Lung (tissue), 17 donors: ENCODE measurements at places on chromosomes 3 and 15. TPM values are rescaled to one million over a fixed set of nuclear protein-coding genes. Genes with fewer than 3 reads are reported as not detected.
A peak's percentile ranks its signal among the peaks of the same experiment; 100 is the strongest.

Gene B3GNT5
- total RNA-seq, result 43.1 TPM

Gene SLC27A2
- total RNA-seq, result 5.9 TPM

Gene TIPARP
- 51.4 TPM for total RNA-seq

Gene LTK
- total RNA-seq, result 1.3 TPM

Gene TTLL13
- 1.4 TPM for total RNA-seq

Gene MPI
- 28.5 TPM for total RNA-seq

Gene TGM4
- not detected for total RNA-seq

Gene NR1I2
- total RNA-seq, result 0.55 TPM

Gene CCR3
- total RNA-seq, result 0.15 TPM

Gene SLC24A5
- not detected for total RNA-seq

- no peaks in the 10 kb centered on the region for H3K36me3 ChIP-seq
- no peaks in the 10 kb centered on the region for H3K4me1 ChIP-seq
- no peak overlapping the region for H3K27ac ChIP-seq
- no peak overlapping the region for H3K4me3 ChIP-seq
- DNase-seq, result no peak
- H3K27me3 ChIP-seq, result no peaks in the 10 kb centered on the region
Measured at GRCh38 chr3:4147556-4148118, 155.5 kb upstream of the SETMAR start.

- H3K4me3 ChIP-seq, result no peak overlapping the region
- no peaks in the 10 kb centered on the region for H3K36me3 ChIP-seq
- no peaks in the 10 kb centered on the region for H3K4me1 ChIP-seq
Measured at GRCh38 chr3:77096966-77097890, 57.3 kb downstream of the ROBO2 start.

DNA sequence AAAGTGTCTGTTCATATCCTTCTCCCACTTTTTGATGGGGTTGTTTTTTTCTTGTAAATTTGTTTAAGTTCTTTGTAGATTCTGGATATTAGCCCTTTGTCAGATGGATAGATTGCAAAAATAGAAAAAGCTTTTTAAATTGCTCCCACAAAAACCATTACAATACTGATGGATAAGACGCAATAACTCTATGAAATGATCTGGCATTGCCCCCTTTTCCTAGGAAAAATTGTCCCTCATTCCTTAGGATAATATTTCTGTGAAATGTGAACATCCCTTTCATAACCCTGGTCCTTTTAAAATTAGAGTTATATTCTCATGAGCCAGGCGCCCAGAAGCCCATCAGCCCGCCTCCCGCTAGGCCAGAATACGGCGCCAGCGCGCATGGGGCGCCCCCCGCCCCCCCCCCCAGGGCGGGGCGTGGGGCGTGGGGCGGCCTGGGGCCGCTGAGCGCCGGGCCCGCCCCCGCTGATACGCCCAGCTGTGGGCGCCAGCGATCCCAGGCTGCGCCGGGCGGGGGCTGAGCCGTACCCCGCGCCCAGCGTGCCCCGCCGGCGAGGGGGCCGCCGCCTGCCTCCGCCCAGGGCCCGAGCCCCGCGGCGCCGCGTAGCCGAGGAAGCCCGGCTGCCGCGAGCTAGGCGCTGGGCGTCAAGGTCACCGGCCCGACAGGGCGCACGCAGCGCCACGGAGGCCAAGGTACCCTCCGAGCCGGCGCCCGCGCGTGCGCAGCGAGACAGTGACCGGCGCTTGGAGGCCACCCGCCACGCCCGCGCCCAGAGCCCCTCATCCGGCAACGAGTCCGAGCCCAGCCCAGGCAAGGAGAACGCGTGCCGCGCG, 11.1 kb upstream of the ROPN1B start:
- H3K27me3 ChIP-seq, result peaks cover 12% of the 10 kb centered on the region
- H3K4me3 ChIP-seq, result no peak overlapping the region
- H3K36me3 ChIP-seq, result no peaks in the 10 kb centered on the region

DNA sequence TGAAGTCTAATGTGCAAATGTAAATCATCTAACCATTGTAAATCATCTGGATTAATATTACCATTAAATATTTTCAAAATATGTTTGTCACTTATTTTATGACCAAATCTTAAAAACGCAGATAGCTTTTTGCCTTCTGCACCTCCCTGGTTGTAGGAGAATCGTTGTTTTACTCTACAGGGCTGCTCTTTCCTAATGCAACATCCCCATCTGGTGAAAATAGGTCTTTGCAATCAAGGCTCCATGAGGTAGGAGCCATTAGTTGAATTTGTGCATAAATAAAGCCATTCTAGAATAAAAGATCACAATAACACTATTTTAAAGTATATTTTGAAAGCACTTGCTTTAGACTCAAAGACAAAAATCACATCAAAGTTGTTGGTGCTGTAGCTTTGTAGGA, 535.6 kb upstream of the AGTR1 start:
- no peaks in the 10 kb centered on the region for H3K27me3 ChIP-seq
- no peaks in the 10 kb centered on the region for H3K36me3 ChIP-seq
- no peak for DNase-seq
- H3K4me1 ChIP-seq, result no peaks in the 10 kb centered on the region
- H3K27ac ChIP-seq, result no peak overlapping the region
- H3K4me3 ChIP-seq, result no peak overlapping the region

DNA sequence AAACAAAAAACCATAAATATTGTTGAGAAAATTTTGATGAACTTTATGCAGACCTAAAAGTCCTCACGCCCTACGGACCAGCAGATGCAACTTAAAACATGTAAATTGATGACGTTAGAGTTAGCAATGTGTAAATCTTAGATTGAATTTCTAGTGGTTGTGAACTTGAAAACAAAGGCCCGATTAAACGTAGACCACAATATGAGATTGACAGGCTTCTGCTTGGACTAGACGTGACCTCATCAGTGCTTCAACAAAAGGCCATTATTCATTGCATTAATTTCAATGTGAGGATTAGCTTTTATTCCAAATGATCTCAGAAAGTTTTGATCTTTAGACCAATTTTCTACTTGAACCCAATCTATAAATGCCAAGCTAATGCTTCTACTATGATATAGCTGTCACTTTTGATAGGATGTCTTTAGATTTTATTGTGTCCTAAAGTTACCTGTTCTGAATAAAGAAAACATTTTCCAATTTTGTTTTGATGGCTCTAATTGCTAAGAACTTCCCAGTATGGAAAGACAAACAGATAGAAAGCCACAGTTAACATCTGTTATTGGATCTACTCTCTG, 55.4 kb upstream of the SPPL2A start:
- no peaks in the 10 kb centered on the region for H3K27me3 ChIP-seq
- no peak for DNase-seq
- no peaks in the 10 kb centered on the region for H3K36me3 ChIP-seq
- no peak overlapping the region for H3K4me3 ChIP-seq
- no peaks in the 10 kb centered on the region for H3K4me1 ChIP-seq

GRCh38 chr3:28139967-28140634, 101.3 kb upstream of the CMC1 start:
- H3K4me1 ChIP-seq, result no peaks in the 10 kb centered on the region
- no peak for DNase-seq
- no peaks in the 10 kb centered on the region for H3K36me3 ChIP-seq
- no peak overlapping the region for H3K27ac ChIP-seq
- H3K27me3 ChIP-seq, result no peaks in the 10 kb centered on the region
- H3K4me3 ChIP-seq, result no peak overlapping the region

- peaks cover 3% of the 10 kb centered on the region for H3K36me3 ChIP-seq
- H3K4me1 ChIP-seq, result peaks cover 23% of the 10 kb centered on the region
- no peak overlapping the region for H3K4me3 ChIP-seq
- no peaks in the 10 kb centered on the region for H3K27me3 ChIP-seq
- peak; percentile 3 for DNase-seq
Measured at GRCh38 chr3:46897829-46898320, 20.4 kb downstream of the PTH1R start.

GRCh38 chr15:85443593-85444087, 63.2 kb downstream of the AKAP13 start:
- DNase-seq, result peak; percentile 28
- no peaks in the 10 kb centered on the region for H3K4me1 ChIP-seq
- H3K27ac ChIP-seq, result no peak overlapping the region

DNA sequence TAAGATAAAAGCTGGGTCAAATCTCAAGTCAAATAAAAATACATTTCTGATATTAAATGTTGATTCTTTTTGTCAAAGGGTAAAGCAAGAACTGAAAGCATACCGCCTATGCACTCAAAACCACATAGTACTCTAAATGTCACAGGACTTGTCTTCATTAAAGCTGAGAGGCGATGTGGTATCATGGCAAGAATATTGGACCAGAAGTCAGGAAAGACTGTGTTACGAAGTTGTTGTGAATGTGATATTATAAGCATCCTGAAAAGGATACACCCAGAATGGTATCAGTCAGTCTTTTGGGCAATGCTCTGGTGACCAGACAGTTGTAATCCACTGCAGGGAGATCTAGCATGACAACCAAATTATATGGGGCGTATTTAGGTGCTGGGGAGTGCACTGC, 33.8 kb downstream of the TIGIT start:
- no peaks in the 10 kb centered on the region for H3K27me3 ChIP-seq
- no peak for DNase-seq
- no peak overlapping the region for H3K4me3 ChIP-seq

- H3K4me3 ChIP-seq, result no peak overlapping the region
- no peaks in the 10 kb centered on the region for H3K36me3 ChIP-seq
- no peaks in the 10 kb centered on the region for H3K4me1 ChIP-seq
- H3K27me3 ChIP-seq, result no peaks in the 10 kb centered on the region
Measured at GRCh38 chr15:86850939-86851338, 771.3 kb downstream of the AGBL1 start.

- H3K27me3 ChIP-seq, result no peaks in the 10 kb centered on the region
- H3K4me3 ChIP-seq, result no peak overlapping the region
- peak overlapping the region; percentile 42 for H3K27ac ChIP-seq
- peaks cover 4% of the 10 kb centered on the region for H3K36me3 ChIP-seq
- peaks cover 10% of the 10 kb centered on the region for H3K4me1 ChIP-seq
Measured at GRCh38 chr3:161081633-161082032, 23.5 kb downstream of the B3GALNT1 start.

- no peaks in the 10 kb centered on the region for H3K4me1 ChIP-seq
- no peak overlapping the region for H3K27ac ChIP-seq
- no peak overlapping the region for H3K4me3 ChIP-seq
- no peak for DNase-seq
- H3K36me3 ChIP-seq, result no peaks in the 10 kb centered on the region
- no peaks in the 10 kb centered on the region for H3K27me3 ChIP-seq
Measured at GRCh38 chr3:15926871-15927270, 129.1 kb upstream of the ANKRD28 start.

DNA sequence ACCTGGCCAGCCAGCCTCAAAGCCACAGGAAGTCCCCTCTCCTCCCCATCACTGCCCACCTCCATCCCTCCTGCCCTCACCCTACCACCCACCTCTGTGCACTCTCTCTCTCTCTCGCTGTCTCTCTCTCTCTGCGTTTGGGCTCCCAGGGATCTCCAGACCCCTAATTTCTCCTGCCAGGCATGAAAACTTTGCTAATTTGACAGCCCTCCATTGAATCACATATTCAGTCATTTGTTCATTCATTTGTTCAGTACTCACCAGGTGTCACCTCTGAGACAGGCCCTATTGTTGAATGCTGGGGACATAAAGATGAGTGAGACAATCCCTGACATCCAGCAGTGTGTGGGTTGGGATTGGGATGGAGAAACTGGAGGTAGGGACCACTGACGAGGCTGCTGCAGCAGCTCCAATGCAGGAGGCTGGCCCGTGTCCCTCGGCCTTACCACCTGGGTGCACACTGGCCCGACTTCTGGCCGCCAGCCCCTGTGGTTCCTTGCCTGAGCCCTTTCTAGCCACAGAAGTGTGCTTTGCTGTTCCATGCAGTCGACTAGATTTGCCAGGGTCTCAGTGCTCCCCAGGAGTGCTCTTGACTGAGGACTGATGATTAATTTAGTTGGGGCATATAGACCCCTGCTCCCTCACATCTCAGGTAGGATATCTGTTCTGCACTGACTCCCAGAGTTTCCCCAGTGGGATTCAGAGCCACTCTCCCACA, 38.6 kb upstream of the TSEN2 start:
- no peaks in the 10 kb centered on the region for H3K27me3 ChIP-seq
- no peak overlapping the region for H3K27ac ChIP-seq
- H3K36me3 ChIP-seq, result no peaks in the 10 kb centered on the region
- H3K4me1 ChIP-seq, result peaks cover 7% of the 10 kb centered on the region
